ENCODE measurements at places on chromosomes 12 and 14. TPM values are rescaled to one million over a fixed set of nuclear protein-coding genes. Genes with fewer than 3 reads are reported as not detected.

- no peak for DNase-seq
Observed at GRCh38 chr14:31827325-31827724, 249.8 kb upstream of the ARHGAP5 start.

GRCh38 chr14:47039336-47039735 lies 387.8 kb upstream of the RPL10L start:
- no peak for DNase-seq

DNA sequence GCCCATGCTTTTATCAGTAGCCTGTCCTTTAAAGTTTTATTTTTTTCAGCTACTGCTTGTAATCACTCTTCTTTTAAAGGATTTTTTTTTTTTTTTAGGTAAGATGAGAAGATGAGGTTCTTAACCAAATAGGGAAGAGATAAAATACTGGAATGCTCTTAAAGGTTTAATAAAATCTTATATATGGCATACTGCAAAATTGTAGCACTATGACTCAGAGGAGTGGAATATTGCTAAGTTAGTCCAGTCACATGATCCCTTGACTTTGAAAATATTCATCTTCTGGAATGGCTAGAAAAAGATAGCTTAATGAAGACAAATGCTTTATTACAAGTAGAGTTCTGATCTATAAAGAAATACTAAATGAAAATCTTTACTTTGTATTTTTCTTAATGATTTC lies 116.6 kb downstream of the NAV3 start:
- DNase-seq, result no peak

GRCh38 chr14:52329678-52330369 lies 15.7 kb downstream of the PTGER2 start:
- no peak for DNase-seq

DNA sequence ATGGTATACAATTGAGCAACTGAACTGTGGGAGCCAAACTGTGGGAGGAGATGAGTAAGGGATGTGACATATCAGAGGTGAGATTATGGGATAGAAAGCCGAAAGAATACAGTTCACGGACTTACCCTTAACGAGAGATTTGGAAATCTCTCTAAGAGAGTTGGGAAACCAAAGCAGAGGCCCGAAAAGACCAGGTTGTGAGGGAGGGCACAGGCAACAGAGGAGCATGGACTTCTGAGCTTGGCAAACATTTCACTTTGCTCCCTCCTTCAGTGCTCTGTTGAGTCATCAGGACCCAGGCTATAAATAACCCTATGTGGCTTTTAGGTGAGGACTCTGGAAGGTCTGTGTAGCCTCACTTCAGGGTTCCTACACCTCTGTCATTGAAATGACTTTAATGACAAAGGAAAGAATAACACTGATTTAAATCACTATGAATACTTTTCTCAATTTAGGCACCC lies 120.6 kb downstream of the TGFB3 start:
- DNase-seq, result no peak

DNA sequence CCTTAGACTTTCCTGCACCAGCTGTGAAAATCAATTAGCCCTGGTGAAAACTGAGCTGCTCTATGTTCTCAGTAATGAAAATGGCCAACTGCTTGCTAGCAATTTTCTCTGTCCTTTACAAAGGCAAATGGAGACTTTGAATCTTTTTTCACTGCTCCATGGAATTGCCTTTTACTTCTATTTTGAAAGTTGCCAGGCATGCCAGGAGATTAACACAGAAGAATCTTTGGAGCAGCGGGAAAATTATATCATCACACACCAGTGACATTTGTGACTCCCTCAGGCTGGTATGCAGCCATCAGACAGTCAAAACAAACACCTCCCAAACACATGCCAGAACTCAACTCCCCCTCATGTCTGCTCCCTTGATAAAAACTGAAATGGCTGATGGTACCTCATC lies 872.0 kb upstream of the FLRT2 start:
- no peak for DNase-seq

DNA sequence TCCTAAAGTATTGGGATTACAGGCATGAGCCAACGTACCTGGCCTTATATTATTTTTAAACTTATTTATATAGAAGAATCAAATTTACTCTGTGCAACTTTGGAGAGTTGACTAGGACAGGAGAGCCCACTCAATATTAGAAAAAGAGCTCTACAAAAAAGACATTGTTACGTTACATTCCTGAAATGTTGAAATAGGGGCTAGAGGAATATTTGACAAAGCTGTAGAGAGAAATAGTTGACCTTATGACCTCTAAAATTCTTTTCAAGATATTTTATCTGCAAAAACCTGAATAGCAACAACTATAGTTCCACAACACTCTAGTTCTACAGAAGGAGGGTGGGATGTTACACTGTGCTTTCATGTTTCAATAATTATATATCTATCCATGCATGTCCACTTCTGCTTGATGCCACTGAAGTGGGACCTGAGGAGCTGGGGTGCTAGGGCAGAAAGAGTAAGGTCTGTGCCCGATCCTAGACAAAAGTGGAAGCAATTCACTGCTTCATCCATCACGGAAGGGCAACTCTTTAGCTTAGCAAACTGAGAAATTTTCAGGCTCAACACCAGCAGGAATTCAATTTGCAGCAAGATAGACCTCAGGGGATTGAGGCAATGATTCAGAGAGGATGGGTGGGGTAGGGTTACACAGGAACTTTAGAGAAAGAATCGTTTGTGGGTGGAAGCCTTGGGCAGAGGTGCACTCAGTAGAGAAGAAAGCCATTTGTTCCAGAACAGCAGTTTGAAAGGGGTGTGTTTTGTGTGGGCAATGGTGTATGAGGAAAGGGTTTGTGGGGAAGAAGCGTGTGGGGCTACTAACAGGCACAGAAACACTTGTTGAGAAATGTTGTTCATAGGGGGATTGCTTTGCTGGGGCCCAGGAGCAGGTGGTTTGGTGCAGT lies 16.0 kb upstream of the RNASE10 start:
- no peak for DNase-seq

DNA sequence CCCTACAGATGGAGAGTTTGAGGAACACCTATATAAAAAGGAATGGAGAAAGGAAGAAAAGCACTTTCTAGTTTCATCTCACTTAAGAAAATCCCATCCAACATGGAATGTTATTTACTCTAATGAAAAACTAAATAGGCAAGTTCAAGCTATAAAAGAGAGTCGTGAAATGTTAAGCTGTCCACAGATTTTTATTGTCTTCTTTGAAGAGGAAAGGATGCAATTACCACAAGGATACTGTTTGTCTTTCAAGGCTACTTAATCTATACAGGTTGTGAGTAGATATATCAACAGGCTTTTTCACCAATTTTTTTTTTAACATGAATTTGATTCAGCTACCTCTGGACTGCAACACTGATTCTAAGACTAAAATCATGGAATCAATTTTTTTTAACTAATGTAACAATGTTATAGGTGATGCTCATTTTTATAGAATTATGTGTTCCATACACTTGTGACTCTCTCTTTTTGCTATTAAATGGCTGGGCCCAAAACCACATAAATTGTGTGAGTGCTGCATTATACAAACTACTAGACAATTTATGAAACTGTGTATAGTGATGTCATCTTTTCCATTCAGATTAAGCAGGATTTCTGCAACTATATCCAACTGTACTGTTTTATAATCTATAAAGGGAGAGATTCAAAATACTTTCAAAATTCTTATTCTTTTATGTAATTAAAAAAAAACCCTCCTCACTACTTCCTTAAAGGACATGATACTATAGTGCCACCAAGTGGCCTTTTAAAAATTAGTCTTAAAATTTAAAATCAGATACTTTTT lies 26.8 kb upstream of the BMAL2 start:
- no peak for DNase-seq

Gene LBHD2
- not detected for total RNA-seq

GRCh38 chr14:49408187-49408933 lies 177.8 kb downstream of the RPS29 start:
- DNase-seq, result no peak

Gene RNASE3
- total RNA-seq, result not detected

DNA sequence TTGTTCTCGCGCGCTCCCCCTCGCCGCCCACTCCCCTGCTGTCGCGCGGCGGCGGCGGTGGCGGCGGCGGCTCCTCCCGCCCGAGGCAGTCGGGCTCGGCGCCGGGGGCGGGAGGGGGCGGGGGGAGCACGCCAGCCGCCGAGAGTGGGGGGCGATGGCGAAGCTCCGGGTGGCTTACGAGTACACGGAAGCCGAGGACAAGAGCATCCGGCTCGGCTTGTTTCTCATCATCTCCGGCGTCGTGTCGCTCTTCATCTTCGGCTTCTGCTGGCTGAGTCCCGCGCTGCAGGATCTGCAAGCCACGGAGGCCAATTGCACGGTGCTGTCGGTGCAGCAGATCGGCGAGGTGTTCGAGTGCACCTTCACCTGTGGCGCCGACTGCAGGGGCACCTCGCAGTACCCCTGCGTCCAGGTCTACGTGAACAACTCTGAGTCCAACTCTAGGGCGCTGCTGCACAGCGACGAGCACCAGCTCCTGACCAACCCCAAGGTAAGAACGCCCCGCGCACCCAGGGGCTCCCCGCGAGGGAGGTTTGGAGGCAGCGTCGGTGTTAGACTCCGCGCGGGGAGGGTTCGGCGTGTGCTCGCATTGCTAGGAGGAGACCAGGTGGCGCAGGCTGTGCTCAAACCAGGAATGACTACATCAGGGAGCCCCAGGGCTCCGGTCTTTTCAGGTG lies 629 bp downstream of the KCNMB4 start:
- DNase-seq, result peak; percentile 49

DNA sequence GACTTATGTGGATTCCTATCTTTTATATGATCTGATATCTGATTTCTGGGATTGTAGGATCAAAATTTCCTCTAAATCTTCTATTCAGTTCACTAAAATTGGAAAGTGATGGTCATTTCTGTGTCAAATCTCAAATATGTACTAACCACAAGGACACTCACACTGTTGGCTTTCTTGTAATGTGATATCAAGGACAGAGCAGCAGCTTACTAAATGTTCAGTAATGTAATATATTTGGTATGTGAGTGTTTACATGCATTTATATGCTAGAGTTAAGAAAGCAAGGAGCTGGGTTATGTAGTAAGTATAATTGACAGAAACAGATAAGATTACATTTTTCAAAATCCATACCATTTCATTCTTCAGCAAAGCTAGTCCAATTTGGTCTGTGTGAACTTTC lies 16.5 kb downstream of the PUS7L start:
- no peak for DNase-seq

Gene PPP1R36
- total RNA-seq, result not detected

- no peak for DNase-seq
Observed at GRCh38 chr12:69150083-69150795, 89.1 kb upstream of the CPSF6 start.
